ENCODE measurements at places on chromosomes 3 and 15. TPM values are rescaled to one million over a fixed set of nuclear protein-coding genes. Genes with fewer than 3 reads are reported as not detected.
A peak's percentile ranks its signal among the peaks of the same experiment; 100 is the strongest.

NEO1 gene
- 4.4 TPM for total RNA-seq

FBXW12 gene
- total RNA-seq = not detected

DNA sequence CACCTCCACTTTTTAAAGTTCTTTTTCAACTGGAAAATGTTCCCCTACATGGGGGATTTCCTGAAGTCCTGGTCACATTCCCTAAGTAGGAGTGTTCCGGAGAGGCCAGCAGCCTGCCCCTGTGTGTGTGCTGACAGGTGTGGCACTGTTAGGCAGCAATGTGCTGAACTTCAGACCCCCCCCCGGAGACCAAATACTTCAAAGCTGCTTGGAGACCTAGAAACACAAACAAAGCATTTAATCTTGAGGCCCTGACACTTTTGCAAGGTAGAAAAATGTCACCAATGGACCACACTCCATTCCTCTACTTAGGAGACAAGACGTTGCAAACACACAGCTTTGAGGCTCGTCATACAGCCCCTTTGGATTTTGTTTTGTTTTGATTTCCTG lies 259.6 kb upstream of the CTNNB1 start:
- no peak for DNase-seq

DNA sequence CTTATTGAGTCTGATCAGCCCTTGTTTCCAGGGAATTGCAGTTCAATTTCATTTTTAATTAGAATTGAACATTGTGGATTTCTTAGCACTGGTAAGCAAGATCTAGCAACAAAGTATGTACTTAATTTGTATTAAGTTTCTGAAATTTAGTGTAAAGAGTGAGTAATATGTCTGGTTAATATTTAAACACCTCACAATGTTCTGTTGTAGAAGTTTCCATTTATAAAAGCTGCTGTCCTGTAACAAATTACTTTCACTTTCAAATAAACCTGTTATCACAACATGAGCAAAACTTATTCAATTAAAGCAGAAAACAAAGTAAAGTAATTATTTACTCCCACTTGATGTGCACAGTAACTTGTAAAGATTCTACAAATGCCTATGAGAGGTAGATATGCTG lies 448.5 kb downstream of the NAALADL2 start:
- DNase-seq = no peak

- no peak for DNase-seq
These were observed 37.3 kb upstream of the CACNA1D start for GRCh38 chr3:53457068-53457467.

GRCh38 chr3:27729748-27730611 lies 7.9 kb upstream of the EOMES start:
- no peak for DNase-seq

DNA sequence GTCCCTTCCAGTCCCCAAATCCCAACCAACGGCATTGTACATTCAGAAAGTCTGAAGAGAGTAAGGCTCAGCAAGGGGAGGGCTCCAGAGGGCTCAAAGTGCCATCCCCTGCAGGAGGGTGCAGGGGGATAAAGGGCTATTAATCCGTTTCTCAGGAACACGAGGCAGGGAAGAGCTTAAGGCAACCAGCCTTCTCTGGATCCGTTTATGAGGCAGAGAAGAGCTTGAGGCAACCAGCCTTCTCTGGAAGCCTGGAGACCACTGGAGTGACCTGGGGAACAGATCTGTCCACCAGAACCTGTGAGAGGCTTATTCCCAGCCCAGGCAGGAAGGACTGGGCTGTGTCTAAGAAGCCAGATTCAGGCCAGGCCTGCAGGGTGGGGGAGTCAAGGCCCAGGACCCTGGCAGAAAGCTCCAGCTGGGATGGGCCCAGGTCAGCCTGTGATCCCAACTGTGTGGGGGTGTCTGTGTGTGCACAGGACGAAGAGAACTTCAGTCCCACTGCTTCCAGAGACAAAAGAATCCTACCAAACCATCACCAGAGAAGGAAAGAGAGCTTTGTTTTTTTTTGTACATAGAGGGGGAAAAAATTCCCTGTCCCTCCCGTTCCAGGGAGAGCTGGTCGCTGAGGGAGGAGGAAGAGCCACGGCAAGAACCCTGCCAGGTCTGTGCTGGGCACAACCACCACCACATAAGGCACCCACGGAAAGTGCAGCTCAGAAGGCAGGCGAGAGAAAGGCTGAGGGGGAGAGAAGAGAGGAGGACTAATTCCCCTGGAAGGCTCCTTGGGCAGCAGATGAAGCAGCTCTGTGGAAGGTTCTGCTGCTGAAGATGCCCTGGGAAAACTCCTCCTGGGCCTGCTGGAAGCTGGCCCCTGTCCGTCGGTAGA lies 1.6 kb upstream of the ULK3 start:
- DNase-seq = peak; percentile 32

- no peak for DNase-seq
These were observed 71.3 kb upstream of the PYGO1 start for GRCh38 chr15:55659481-55659880.

DNA sequence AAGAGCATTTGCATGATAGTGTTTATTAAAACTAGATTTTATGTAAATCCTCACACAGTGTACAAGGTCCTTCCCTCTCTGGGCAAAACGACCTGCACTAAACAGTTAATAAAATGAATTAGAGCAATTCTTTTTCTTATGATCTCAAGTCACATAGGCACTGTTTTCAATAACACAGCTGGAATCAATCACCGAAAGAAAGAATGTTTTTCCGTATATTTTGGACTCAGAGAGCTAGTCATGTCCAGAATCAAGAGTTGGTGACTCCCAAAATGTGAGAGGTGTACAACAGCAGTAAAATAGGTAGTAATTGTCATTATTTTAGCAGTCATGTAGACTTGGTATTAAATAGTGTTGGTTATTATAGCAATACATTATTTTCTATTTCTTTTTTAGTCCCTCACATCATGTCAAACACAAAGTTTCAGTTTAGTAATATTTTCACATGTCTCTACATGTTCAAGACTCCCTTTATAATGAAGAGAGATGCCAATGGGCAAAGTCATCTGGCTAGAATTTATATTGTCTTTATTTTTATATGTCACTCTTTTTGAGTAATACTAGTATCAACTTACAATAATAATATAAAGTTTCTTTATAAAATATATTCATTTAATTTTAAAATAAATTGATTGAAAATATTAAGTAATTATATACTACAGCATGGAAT lies 448.6 kb upstream of the CDIN1 start:
- no peak for DNase-seq

DNA sequence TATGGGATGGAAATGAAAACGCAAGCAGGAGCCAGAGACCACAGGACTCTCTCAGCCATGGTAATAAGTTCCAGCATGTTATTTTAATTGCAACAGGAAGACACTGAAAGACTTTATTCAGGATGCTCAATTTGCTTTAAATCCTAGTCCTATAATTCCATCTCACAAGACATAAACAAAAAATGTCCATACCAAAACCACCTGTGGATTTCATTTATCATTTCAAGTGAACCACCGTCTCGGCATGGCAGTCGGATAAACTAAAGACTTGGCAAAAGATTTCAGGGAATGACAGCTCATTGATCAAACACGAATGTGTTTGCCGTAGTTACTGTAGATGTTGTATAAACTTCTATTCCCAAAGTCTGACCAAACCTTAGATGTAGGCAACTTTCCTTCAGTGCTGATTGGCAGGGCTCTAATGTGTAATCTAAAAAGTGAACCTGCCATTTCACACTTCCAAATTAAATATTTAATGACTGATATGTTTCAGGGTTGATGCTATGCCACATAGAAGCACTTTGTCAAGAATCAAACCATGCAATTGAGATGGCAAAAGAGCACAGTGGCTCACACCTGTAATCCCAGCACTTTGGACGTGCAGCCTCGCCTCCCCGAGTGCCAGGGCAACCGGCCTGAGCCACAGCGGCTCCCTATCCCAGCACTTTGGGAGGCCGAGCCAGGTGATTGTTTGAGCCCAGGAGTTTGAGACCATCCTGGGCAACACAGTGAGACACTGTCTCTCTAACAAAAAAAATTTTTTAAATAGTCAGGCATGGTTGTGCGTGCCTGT lies 331.7 kb downstream of the MAGI1 start:
- no peak for DNase-seq

DNA sequence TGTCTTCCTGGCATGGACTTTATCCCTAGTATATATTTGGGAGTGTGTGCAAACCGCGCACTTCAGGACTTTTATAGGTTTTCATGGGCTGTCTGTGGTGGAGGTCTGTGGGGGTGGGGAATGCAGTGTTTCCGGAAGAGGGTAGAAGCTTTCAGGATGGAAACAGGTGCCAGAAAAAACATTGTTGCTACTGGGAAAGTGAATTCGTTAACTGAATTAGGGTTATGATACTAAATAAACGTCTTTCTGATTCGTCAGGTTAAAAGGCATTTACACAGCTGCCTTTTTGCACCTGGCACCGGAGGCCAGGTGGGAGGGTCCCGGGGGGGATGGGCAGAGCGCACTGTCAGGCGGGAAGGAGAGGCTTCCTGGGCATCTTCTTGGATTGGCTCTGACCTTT lies 62.1 kb downstream of the SLCO3A1 start:
- no peak for DNase-seq

- no peak for DNase-seq
These were observed 194.7 kb downstream of the SQOR start for GRCh38 chr15:45829336-45830153.

DNA sequence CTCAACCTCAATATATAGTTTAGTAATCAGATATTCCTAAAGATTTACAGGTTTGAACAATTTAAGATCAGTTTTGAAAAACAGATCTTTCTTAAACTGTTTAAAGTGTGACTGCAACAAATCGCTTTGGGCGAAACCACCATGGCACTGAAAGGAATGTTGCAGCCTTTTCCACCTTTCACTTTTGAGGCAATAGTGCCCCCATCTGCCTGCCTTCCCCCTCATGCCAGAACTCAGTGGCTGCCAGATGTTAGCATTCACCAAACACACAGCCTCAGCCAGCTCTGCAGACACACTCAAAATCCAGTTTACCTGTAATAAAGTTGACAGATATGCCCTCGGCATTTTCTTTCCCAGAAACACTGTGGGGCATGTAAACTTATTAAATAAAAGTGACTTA lies 3.3 kb downstream of the LYSMD4 start:
- peak; percentile 48 for DNase-seq

DNA sequence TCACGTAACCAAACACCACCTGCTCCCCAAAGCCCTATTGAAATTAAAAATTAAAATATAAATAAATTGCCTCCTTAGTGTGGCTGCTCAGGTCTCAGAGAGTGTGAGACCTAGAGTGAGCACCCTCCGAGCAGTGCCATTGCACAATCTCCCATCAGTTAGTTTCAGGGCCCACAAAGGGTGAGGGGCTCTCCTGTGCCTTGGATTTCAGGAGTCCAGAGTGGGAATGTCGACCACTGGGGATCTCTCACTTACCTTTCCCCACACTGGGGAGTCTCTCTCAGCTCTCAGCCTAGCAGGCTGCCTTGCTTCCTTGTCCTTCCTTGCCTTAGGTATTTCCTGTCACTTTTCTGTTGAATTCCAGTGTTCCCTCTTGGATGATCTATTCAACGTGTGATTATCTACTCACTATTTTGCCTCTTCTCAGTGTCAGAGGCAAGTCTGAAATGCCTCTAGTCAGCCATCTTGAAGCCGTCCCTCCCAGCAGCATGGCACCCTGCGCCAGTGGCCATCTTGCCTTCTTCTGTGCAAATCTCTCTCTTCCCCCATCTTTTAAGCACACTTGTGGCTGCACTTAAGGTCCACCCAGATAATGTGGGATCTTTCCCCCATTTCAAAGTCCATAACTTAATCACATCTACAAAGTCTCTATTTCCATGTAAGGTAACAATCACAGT lies 119.3 kb downstream of the LRRK1 start:
- no peak for DNase-seq

DNA sequence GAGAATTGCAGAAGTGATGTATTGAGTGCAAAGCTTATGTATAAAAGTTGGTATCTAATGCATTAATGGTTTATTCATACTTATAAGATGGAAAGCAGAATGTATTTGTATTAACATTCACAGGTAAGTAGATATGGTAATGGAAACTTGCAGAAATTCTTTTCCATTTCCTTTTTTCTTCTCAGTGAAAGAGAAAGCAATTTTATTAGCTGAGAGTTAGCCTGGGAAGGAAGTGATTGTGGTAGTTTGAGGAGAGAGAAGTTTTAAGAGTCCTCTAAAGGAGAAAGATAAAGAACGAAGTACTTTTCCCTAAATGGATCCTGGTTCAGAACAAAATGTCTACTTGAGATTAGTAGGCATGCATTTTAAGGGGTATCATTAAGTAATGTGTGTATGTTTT lies 60.1 kb upstream of the OSTN start:
- no peak for DNase-seq

- no peak for DNase-seq
These were observed 18.7 kb downstream of the ATP13A3 start for GRCh38 chr3:194468086-194468485.

GRCh38 chr15:68411343-68411675 lies 20.7 kb downstream of the ITGA11 start:
- no peak for DNase-seq

- no peak for DNase-seq
These were observed 667.1 kb upstream of the NR2F2 start for GRCh38 chr15:95663156-95664100.

- DNase-seq = no peak
These were observed 10.3 kb upstream of the KIF7 start for GRCh38 chr15:89665449-89666181.

DNA sequence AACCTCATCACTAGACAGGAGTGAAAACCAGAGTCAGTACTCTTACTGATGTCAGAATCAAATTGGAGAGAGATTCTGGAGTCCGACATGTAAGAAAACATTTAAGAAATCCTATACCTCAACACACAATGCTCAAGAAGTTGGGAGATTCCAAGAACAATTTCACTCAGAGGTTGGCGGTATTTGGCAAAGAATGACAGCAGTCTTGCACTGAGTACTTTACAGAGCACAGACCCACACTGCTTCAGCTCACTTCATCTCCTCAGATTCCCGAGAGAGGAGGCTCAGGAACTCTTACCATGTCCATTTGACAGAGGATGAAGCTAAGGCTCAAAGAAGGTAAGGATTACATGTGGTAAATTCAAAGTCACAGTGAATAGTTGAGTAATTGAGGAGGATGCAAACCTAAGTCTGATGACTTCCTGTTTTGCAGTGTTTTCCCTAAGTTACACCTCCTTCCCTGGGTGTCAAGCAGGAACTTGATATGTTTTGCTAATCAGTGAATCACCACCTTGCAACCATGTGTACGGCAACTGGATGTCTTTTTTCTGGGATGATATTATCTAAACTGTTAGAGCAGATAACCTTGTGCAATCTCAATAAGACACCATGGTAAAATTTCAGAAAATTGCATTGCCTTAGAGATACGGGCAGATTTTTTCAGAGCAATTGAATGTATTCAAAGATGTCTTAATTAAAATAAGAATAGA lies 61.3 kb upstream of the MME start:
- DNase-seq = no peak

DNA sequence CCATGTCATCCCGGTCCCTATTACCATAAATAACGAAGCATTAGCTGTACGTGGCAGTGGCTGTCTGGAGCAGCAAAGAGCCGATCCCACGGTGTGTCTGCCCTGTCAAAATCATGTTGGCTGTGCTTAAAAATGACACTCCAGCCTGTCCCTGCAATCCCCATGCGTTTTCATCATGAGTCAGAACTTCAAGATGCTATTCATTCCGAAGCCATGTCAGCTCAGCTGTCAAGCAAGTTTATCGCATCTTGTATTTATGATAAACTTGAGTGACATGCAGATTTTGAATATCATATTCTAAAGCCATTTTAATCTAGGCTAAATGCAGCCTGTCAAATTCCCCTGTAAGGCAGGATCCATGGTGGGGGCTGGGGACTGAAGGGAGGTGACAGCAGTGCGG lies 152.4 kb downstream of the TJP1 start:
- no peak for DNase-seq

GRCh38 chr15:73717802-73718201 lies 33.6 kb downstream of the CD276 start:
- DNase-seq = no peak
